Myocyte (in vitro differentiated cells): ENCODE measurements at places on chromosomes 2 and 18. TPM values are rescaled to one million over a fixed set of nuclear protein-coding genes. Genes with fewer than 3 reads are reported as not detected.

DNA sequence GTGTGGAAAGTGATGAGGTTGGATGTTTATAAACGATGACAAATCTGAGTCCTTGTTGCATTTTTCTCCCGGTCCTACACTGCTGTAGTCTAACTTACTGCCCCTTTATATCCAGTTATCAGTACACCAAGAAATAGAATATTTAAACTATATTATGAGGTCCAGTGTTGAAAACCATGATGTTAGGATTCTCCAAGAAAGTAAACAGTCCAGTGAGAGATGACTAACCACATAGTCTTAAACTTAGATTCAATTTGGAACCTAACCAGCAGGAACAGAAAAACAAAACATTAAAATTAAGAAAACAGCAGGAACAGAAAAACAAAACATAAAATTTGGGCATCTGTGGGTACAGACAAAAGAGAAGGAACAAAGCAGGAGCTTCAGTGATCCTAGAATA lies 143.2 kb downstream of the TPGS2 start:
- no peak for DNase-seq

GRCh38 chr2:122804494-122804893 lies 1049.0 kb downstream of the TSN start:
- no peak for DNase-seq

GRCh38 chr2:6909431-6910385 lies 7.5 kb upstream of the RNF144A start:
- no peak for DNase-seq

DNA sequence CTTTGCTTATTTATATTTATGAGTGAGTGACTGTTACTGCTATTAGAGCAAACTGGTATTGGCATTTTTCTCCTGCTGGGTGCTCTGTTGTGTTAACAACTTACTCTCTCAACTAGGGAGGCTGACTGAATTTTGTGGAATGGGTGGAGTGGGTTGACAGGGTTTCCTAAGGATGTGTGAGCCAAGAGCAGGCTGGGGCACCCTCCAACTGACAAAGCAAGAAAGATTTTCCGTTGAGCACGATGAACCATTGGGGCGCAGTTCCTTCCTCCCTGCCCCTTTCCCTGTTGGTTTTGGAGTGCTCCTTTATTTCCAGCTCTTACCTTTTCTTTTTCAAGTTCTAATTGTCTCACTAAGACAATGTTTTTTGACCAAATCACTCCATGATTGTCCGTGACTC lies 20.3 kb downstream of the SEH1L start:
- DNase-seq = no peak

GRCh38 chr2:183264890-183265535 lies 140.8 kb downstream of the NUP35 start:
- DNase-seq = no peak

DNA sequence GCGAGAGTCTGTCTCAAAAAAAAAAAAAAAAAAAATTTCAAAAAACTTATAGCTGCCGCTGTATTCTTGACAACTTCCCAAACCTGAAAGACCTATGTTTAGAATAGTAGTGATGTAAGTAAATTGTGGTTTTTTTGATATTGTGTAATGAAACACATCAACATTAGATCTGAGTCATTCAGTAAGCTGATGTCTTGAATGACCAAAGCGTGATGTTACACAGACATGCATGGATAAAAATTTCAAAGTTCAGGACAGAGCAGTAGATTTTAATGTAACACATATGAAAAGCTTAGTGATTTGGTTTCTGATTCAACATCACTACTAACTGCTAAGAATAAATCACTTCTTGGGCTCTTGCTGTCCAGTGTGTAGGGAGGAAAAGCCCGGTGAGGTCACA lies 69.3 kb upstream of the MEX3C start:
- no peak for DNase-seq

DNA sequence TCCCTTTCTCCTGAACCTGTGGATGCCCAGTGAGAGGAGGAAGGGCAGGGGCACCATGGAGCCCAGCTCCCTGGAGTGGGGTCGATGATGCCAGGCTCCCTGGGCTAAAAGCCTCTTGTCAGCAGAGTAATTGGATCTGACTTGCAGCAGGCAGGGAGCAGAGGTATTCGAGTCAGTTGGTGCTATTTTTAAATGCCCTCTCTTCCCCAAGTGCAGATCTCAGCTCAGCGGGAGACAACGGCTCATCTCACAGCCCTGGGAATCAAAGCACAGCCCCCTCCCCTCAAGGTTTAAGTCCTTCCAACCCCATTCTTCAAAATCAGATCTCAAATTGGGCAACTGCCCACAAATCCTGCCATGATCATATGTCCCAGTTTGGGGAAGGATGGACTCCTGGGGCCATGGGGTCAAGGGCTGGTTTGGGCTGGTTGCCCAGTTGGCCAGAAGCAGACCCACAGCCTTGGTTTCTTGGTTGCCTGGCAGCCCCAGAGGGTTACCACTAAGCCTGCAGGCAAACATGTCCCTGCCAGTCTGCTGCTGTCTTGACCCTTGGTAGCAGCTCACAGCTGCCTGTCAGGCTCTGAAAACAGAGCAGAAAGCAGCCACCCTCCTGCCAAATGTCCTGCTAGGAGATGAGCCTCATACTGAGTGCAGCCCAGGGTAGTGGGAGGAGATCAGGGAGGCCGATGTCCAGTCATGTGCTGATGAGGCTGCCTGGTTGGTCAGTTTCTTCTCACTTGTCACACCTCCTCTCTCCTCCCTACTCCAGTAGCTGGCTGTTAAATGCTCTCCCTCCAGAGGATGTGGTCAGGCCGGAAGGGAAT lies 244.9 kb downstream of the LOXHD1 start:
- peak; percentile 97 for DNase-seq

- no peak for DNase-seq
Observed at GRCh38 chr2:15633043-15633970, 41.6 kb downstream of the DDX1 start.

- DNase-seq = no peak
Observed at GRCh38 chr2:128234613-128235012, 84.1 kb downstream of the HS6ST1 start.

- no peak for DNase-seq
Observed at GRCh38 chr2:22536133-22536532, 848.8 kb upstream of the KLHL29 start.

DNA sequence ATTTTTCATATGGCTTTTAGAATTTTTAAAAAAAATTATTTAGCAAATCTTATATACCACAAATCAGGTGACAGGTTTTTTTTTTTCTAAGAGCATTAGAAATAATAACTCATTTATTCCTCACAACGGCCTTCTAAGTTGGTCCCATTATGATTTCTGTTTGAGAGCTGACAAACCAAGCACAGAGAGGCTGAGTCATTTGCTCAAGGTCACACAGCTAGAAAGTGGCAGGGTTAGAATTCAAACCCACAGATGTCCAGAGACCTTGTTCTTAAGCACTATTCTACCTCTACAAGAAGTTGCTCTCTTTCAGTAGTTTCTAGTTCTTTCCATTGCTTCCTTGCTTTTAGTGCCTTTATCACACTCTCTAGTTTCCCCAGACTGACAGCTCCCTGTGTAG lies 28.8 kb upstream of the LPIN1 start:
- DNase-seq = no peak

- DNase-seq = peak; percentile 99
Observed at GRCh38 chr2:39696101-39696553, 30.4 kb downstream of the TMEM178A start.

GRCh38 chr18:11859903-11860407 lies 8.7 kb downstream of the CHMP1B start:
- DNase-seq = peak; percentile 83

GRCh38 chr2:57291209-57291608 lies 755.4 kb upstream of the VRK2 start:
- DNase-seq = no peak

GRCh38 chr2:11320698-11321492 lies 23.5 kb downstream of the ROCK2 start:
- DNase-seq = no peak

DNA sequence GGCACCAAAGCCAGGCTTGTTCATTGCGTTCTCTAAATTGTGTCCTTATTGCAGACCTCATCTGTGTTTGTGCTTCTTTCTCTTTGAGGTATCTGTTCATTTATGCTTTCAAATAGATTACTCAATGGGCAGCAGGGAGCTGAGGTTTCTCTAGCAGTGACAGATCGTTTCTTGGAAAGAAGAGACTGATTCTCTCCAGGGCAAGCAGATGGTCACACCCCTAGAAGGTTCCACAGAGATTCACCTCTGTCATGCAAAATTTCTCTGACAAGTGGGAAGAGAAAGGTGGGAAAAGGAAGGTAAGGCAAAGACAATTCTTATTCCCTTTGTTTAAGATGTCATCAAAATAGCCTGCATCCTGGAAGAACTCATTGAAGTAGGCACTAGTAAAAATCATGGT lies 14.0 kb downstream of the DLGAP1 start:
- no peak for DNase-seq

The DNER gene
- 0.05 TPM in 1 of 2 replicates, not detected in the other for total RNA-seq

The C2orf81 gene
- 0.26 and 1.4 TPM in 2 replicates for total RNA-seq

The HNRNPLL gene
- total RNA-seq = 36.2 and 44.1 TPM in 2 replicates

The GPR39 gene
- 0.42 and 0.59 TPM in 2 replicates for total RNA-seq
